Karpas-422 (cell line): ENCODE measurements at places on chromosomes 1 and 21. TPM values are rescaled to one million over a fixed set of nuclear protein-coding genes. Genes with fewer than 3 reads are reported as not detected.
A peak's percentile ranks its signal among the peaks of the same experiment; 100 is the strongest.

DNA sequence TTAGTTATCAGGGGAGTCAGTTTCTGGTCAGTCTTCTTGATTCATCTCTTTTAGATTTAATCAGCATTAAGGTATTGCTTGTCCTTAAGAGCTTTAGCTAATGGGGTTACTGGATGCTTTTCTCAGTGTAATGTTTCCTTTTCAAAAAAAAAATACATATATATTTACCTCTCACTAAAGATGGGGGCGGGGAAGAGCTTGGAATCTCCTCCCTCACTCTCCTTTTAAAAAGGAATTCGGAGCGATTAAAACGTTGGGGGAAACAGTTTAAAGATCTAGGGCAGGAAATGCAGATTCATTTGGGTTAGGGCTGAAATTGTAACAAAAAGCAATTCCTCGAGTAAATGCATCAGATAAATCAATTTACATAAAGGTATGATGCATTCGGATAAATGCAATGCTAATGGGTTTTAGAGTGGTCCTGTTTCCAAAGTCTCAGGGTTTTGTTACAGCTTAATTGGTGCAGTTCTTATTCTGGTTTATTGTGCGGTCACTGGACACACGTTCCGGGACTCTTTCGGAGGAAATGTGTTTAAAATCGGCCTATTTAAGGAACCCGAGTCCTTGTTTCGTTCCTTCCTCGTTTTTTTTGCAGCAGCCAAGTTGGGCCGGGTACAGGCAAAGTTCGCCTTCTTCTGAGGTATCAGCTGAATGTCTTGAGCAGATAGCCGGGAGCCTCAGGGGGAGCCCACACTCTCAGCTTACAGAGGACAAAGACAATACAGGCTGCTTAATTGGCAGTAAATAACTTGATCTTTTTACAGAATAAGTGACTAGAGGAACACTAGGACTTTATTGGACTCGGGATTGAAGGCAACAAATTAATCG lies 1.6 kb downstream of the LMO4 start:
- peak; percentile 56 for DNase-seq
- H3K27me3 ChIP-seq: no peaks in the 10 kb centered on the region
- H3K4me1 ChIP-seq: peaks cover 63% of the 10 kb centered on the region
- no peaks in the 10 kb centered on the region for H3K36me3 ChIP-seq
- H3K4me3 ChIP-seq: peak overlapping the region; percentile 83

GRCh38 chr1:94675373-94675772 lies 133.8 kb upstream of the F3 start:
- H3K27me3 ChIP-seq: no peaks in the 10 kb centered on the region
- no peak overlapping the region for H3K27ac ChIP-seq
- no peaks in the 10 kb centered on the region for H3K36me3 ChIP-seq
- H3K4me3 ChIP-seq: no peak overlapping the region
- no peaks in the 10 kb centered on the region for H3K4me1 ChIP-seq

Gene GPR25
- total RNA-seq: not detected in 2 replicates

GRCh38 chr1:68028566-68028965 lies 21.9 kb downstream of the DIRAS3 start:
- no peak overlapping the region for H3K27ac ChIP-seq
- H3K27me3 ChIP-seq: no peaks in the 10 kb centered on the region
- DNase-seq: no peak
- no peaks in the 10 kb centered on the region for H3K4me1 ChIP-seq

DNA sequence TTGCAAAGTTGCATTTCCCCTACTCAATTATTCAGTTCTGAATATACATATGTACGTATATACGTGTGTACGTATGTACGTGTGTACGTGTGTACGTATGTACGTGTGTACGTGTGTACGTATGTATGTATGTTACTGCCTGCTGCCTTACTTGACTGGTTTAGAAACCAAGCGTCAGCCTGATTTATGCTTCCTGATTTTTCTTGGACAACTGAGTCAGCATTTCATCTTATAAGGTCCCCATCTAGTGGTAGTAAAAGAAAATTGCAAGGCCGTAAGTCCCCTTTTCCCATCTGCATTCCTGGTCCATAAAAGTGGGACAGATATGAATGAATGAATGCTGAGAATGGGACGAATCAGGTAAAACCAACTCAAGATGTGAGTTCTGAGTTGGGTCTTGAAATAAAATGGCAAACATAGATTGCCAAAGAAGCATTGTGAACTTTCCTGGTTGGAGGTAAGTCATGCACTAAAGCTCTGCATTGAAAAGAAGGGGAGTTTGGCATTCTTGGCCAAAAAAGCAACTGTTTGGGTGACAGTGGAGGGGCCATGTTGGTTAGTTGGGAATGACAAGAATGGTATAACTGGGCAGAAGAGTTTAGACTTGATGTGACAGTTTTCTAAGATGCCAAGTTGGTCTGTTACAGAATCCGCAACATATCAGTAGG lies 76.4 kb upstream of the DNAH14 start:
- no peaks in the 10 kb centered on the region for H3K27me3 ChIP-seq
- H3K4me1 ChIP-seq: no peaks in the 10 kb centered on the region
- no peaks in the 10 kb centered on the region for H3K36me3 ChIP-seq
- H3K27ac ChIP-seq: no peak overlapping the region
- no peak overlapping the region for H3K4me3 ChIP-seq
- DNase-seq: no peak

Gene FAM177B
- not detected in 2 replicates for total RNA-seq

- DNase-seq: no peak
- no peaks in the 10 kb centered on the region for H3K27me3 ChIP-seq
- no peak overlapping the region for H3K4me3 ChIP-seq
Measured at GRCh38 chr1:59308839-59309238, 11.9 kb downstream of the FGGY start.

GRCh38 chr21:37462087-37462861 lies 95.7 kb downstream of the DYRK1A start:
- H3K4me1 ChIP-seq: peaks cover 72% of the 10 kb centered on the region
- 0 out of 2 replicates have a peak, but pooled peaks cover 4% of the 10 kb centered on the region for H3K36me3 ChIP-seq

Gene LAX1
- total RNA-seq: not detected in 2 replicates

DNA sequence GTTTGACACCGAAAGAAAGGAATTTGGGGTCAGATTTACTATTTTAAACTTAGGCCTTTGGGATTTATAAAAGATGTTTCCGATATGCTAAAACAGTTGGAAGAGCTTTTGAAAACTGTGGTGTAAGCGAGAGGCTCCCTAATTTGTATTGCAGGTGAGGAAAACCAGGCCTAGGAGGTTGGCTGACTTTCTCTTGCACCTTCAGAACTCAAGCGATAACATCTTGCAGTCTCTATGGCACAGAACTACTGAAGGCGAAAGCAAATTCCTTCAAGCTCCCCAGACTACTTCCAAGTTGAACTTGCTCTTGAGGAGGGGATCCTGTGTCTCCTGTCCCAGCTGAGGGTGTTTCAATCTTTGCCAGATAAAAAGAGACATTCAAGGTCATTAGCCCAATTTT lies 685.7 kb downstream of the ADGRL2 start:
- H3K4me1 ChIP-seq: no peaks in the 10 kb centered on the region
- H3K36me3 ChIP-seq: no peaks in the 10 kb centered on the region
- no peak overlapping the region for H3K4me3 ChIP-seq
- DNase-seq: no peak
- H3K27ac ChIP-seq: no peak overlapping the region

- H3K36me3 ChIP-seq: no peaks in the 10 kb centered on the region
- DNase-seq: no peak
- H3K4me1 ChIP-seq: no peaks in the 10 kb centered on the region
- H3K27me3 ChIP-seq: no peaks in the 10 kb centered on the region
Measured at GRCh38 chr1:224565611-224566406, 50.3 kb upstream of the CNIH3 start.

GRCh38 chr1:192529031-192529755 lies 46.4 kb upstream of the RGS1 start:
- H3K36me3 ChIP-seq: no peaks in the 10 kb centered on the region
- peak; percentile 29 for DNase-seq
- H3K27ac ChIP-seq: no peak overlapping the region
- H3K4me1 ChIP-seq: peaks cover 2% of the 10 kb centered on the region; the same call in 1 of the 2 replicates

Gene PTTG1IP
- total RNA-seq: 37.8 and 44.7 TPM in 2 replicates

Gene PGLYRP4
- not detected in 2 replicates for total RNA-seq

Gene ATP6V1G3
- not detected in 2 replicates for total RNA-seq

Gene SLC44A5
- total RNA-seq: 0.04 TPM in 1 of 2 replicates, not detected in the other

DNA sequence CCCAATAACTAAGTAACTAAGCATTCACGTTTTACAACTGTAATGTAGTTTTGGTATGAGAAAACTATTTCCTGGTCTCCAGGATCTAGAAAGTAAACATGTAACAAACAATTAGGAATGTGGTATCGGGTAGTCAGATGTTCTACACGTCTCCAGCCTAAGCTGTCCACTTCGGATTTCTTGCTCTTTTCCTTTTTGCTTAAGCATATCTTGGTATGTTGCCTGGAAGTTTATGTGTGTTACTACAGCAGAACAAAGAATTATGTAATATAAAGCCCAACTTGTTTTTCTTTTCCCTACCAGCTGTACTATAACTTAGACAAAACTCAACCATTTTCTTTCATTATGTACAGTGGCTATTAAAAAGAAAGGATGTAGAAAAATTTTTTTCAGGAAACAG lies 20.4 kb upstream of the WARS2 start:
- no peaks in the 10 kb centered on the region for H3K4me1 ChIP-seq
- H3K27me3 ChIP-seq: no peaks in the 10 kb centered on the region
- no peak overlapping the region for H3K27ac ChIP-seq
- DNase-seq: no peak
- H3K36me3 ChIP-seq: peaks cover 16% of the 10 kb centered on the region; the same call in 1 of the 2 replicates

- H3K36me3 ChIP-seq: no peaks in the 10 kb centered on the region
- DNase-seq: no peak
- H3K27ac ChIP-seq: no peak overlapping the region
- no peaks in the 10 kb centered on the region; the same call in 1 of the 2 replicates for H3K27me3 ChIP-seq
- no peak overlapping the region for H3K4me3 ChIP-seq
Measured at GRCh38 chr1:219490566-219490965, 122.3 kb downstream of the ZC3H11B start.

Gene AKR7A3
- 0.41 and 1.2 TPM in 2 replicates for total RNA-seq

DNA sequence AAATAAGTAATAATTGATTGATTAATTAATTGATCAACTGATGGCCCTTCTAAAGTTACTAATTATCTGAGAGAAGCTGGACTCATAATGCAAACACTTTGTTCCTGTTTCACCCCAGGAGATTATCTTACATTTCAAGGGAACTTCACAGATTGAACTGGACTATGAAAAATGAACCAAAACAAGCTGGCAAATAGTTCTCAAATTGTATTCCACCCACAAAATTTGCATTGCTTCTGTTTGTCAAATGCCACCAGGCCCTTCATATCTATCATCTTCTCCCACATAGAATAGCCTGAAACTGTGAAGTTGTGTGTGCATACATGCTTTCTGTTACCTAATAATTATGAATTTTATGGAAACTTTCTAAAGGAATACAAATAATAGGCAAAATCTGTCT lies 104.0 kb downstream of the ZNF281 start:
- H3K4me1 ChIP-seq: peaks cover 67% of the 10 kb centered on the region
- no peaks in the 10 kb centered on the region for H3K27me3 ChIP-seq
- no peak overlapping the region for H3K4me3 ChIP-seq
- no peaks in the 10 kb centered on the region for H3K36me3 ChIP-seq
- DNase-seq: peak; percentile 48

DNA sequence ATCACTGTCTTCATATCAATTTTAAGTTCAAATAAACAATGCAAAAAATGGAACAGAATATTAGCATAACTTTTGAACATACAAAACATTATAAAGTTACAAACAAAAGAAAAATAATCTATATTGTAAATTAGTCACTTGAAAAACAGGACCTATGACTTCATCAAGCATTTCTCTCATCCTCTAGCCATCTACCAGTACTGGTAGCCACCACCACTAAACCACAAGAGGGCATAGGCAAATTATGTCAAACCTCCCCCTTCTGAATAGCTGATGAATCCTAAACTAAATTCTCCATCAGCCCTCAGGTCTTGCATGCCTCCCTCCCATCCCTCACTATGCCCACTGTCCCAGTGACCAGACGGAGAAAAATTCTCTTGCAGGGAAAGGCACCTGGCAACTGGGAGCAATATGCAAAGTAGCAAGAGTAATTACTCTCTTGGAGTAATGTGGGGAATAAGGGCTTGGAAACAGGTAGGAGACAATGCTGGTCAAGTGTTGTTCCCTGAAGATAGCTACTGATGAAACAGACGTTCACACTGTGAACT lies 37.1 kb downstream of the SSX2IP start:
- DNase-seq: no peak
- no peak overlapping the region for H3K4me3 ChIP-seq
- no peaks in the 10 kb centered on the region for H3K27me3 ChIP-seq
